Hair follicle dermal papilla cell (primary cell): ENCODE measurements at places on chromosomes 4 and X. TPM values are rescaled to one million over a fixed set of nuclear protein-coding genes. Genes with fewer than 3 reads are reported as not detected.

Gene PCYT1B
- 1.6 and 2.6 TPM in 2 replicates for total RNA-seq

Gene TMEM150C
- total RNA-seq = 2.2 and 3.6 TPM in 2 replicates

Gene CRMP1
- total RNA-seq = 0.12 and 0.16 TPM in 2 replicates

Gene ADH1A
- total RNA-seq = not detected in 2 replicates

Gene CC2D2A
- 16.2 and 17.4 TPM in 2 replicates for total RNA-seq

Gene TRPC5OS
- total RNA-seq = not detected in 2 replicates

Gene SPATA18
- total RNA-seq = 25.2 and 27.3 TPM in 2 replicates

Gene RTL9
- total RNA-seq = 0.24 and 0.65 TPM in 2 replicates

Gene RNF212
- 1.6 and 3.4 TPM in 2 replicates for total RNA-seq

Gene PNMA3
- 0.12 TPM in 1 of 2 replicates, not detected in the other for total RNA-seq

Gene FAM53A
- 3.7 and 4.0 TPM in 2 replicates for total RNA-seq

Gene TBC1D25
- 12.0 and 15.1 TPM in 2 replicates for total RNA-seq

Gene CDKL2
- 4.9 and 5.7 TPM in 2 replicates for total RNA-seq

Gene CFAP99
- total RNA-seq = not detected in 2 replicates

Gene PPEF1
- total RNA-seq = not detected in 2 replicates

Gene LAGE3
- 13.3 and 19.4 TPM in 2 replicates for total RNA-seq
